GF-D8 (cell line): ENCODE measurements at places on chromosomes 7 and 10.

DNA sequence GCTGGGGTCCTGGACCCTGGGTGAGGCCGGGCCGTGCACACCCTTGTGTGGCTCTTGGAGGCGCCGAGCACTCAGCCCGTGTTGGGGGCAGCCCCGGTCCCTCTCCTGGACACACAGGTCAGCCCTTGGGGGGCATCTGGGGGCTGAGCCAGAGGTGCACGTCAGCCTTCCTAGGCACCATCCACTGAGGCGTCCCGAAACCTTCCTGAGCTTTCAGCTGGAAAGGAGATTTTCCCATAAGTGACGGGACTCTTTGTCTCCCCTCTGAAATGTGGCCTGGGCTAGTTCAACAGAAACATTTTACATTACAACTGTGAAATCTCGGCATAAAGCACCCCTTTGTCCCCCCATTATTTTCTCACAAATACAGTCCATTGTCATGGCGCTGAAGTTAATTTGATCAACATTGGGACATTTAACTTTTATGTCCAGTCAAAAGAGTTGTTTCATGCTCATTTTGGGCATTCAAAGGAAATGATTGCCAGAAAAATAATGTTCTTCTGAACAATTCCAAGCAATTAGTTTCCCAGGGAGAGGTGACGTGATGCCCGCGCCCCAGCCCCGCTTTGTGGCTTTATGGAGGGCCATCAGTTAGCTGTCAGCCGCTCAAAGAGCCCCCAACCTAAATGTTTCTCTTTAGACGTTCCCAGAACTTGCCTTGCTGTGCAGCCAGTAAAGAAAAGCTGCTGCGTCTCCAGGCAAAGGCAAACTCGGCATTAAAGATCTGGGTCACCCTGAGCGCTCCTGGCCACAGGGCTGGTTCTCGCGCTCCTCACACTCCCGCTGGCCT is 70.8 kb downstream of the NKX6-2 start:
- no peak for DNase-seq

- no peak for DNase-seq
Observed at GRCh38 chr10:104777086-104777799, 136.2 kb downstream of the SORCS3 start.

DNA sequence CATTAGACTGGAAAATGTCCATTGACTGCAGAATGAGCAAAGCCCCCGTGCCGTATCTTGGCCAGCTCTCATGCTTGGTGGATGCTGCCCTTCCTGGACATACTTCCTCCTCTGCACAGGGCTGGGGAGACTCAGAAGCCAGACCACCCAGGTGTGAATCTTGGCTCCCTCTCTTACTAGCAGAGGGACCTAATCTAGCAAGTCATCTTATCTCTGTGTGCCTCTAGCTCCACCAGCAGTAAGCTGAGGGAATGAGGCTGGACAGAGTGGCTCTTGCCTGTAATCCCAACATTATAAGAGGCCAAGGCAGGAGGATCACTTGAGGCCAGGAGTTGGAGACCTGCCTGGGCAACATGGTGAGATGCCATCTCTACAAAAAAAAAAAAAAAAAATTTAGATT is 173.8 kb upstream of the GHITM start:
- DNase-seq: no peak

GRCh38 chr10:99537086-99537988 is 4.6 kb downstream of the NKX2-3 start:
- peak; percentile 65 for DNase-seq

DNA sequence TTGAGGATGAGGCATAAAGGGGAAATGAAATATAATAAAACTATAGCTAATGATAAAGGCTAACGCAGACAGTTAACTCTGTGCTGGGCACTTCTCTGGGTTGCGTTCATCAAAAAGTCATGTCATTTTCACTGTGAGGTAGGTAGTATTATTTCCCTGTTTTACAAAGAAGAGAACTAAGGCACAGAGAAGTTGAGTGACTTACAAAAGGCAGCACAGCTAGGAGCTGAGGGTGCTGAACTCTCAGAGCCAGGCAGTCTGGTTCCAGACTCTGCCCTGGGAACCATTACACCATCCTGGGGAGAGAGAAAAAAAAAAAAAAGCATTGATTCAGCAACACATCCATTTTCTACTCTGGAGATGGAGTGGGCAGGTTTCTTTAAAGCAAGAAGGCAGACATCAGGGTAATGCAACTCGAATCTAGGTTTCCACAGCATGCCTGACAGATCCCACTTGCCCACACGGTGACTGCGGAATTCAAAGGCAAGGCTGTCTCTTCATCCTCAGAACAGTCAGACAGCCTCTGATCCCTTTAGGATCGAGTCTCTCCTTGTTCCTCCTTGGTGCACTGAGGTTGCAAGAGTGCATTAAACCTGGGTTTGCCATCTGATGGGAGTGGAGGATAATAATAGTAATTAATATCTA is 40.6 kb upstream of the ECHDC3 start:
- no peak for DNase-seq
